Hematopoietic multipotent progenitor cell treated with erythropoietin and hydrocortisone succinate and interleukin-3 and kit ligand, for 6 days (in vitro differentiated cells): ENCODE measurements at places on chromosomes 6 and 20.

GRCh38 chr6:30857549-30857948 lies 26.8 kb upstream of the DDR1 start:
- no peak for DNase-seq

DNA sequence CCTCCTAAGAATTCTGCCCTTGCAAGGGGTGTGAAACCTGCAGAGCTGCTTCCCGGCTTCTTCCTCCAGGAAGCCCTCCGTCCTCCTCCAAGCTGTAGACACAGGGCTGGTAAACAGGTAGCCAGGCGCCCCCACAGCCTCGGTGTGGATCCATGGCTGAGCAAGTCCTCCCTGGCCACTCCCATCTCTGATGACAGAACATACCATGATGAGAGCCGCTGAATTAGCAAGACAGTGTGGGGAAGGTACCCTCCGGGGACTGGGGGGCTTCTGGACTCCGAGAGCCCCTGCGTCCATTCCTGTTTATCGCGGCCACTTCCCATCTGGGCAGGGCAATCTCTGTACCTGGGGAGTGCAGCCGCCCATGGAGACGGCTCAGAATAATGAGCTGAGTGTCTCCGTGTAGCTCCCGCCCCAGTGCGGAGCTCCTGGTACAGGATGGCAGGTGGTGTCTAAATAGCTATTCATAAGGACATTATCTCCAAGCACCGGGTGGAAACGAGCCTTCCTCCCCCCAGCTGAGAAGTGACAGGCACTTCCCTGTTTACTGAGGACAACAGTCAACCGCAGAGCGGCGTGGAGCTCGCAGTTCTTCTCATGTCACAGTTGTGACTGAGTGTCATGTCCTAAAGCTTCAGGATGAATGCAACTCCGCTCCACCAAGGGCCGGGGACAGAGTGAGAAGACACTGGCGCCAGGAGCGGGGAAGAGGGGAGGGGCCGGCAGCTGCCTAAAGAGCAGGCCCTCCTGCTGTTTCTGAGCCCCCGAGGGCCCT lies 22.7 kb upstream of the NTSR1 start:
- peak; percentile 85 for DNase-seq

- DNase-seq: peak; percentile 25
Observed at GRCh38 chr6:34514593-34515472, 41.3 kb downstream of the SPDEF start.

GRCh38 chr6:159969204-159969912 lies 476 bp downstream of the IGF2R start:
- DNase-seq: peak; percentile 32

- DNase-seq: no peak
Observed at GRCh38 chr6:31472259-31472658, 25.7 kb upstream of the MICB start.

DNA sequence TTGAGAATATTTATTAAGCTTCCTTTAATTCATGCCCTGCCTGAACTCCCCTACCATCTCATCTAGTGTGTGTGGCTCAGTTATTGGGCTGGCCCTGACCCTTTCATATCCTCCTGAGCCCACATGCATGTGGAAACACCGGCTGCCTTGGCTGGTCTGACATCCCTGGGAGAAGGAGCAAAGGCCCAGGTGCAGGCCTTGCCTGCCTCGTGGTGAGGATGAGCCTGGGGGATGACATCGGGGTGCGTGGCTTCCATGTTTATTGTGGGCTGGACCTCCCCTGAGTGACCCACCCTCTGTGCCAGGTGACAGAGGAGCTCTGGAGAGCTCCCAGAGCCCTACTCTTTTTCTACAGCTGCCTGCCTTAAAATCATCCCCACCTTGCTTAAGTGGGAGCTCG lies 69.1 kb downstream of the FOXA2 start:
- DNase-seq: no peak

GRCh38 chr6:150715133-150715532 lies 115.4 kb downstream of the PLEKHG1 start:
- no peak for DNase-seq

DNA sequence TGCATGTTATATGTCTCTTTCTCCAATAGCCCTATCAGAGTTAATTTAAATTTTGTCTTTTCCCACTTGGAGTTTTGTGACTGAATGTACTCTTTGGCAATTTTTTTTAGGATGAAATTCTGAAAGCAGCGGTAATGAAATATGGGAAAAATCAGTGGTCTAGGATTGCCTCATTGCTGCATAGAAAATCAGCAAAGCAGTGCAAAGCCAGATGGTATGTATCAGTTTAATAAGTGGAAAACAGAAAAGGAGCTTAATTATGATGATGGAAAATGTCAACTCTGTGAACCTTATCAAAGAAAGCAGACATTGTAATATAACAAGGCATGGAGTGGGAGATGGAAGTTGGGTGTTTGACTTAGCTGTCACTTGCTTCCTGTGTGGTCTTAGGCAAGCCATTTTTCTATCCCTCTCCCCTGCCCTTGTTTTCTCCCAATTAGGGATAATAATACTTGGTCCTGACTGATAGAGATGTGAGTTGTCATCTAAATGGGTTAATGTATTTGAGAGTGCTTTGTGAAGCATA lies 2.7 kb downstream of the CDC5L start:
- DNase-seq: peak; percentile 52

- DNase-seq: no peak
Observed at GRCh38 chr20:5590899-5591298, 159.3 kb upstream of the SHLD1 start.

- no peak for DNase-seq
Observed at GRCh38 chr6:90226257-90226656, 70.4 kb downstream of the BACH2 start.
